T-cell (primary cell): ENCODE measurements at places on chromosomes 4 and X.
A peak's percentile ranks its signal among the peaks of the same experiment; 100 is the strongest.

GRCh38 chr4:37652747-37653527, 33.2 kb downstream of the RELL1 start:
- no peak for DNase-seq

GRCh38 chrX:53269536-53270107, 11.8 kb downstream of the IQSEC2 start:
- DNase-seq: no peak

- DNase-seq: no peak
Observed at GRCh38 chrX:69077895-69078455, 87.3 kb downstream of the PJA1 start.

- DNase-seq: no peak
Observed at GRCh38 chr4:139054791-139055505, 39.4 kb downstream of the NOCT start.

- no peak for DNase-seq
Observed at GRCh38 chr4:145453163-145453520, 28.5 kb upstream of the SMAD1 start.

DNA sequence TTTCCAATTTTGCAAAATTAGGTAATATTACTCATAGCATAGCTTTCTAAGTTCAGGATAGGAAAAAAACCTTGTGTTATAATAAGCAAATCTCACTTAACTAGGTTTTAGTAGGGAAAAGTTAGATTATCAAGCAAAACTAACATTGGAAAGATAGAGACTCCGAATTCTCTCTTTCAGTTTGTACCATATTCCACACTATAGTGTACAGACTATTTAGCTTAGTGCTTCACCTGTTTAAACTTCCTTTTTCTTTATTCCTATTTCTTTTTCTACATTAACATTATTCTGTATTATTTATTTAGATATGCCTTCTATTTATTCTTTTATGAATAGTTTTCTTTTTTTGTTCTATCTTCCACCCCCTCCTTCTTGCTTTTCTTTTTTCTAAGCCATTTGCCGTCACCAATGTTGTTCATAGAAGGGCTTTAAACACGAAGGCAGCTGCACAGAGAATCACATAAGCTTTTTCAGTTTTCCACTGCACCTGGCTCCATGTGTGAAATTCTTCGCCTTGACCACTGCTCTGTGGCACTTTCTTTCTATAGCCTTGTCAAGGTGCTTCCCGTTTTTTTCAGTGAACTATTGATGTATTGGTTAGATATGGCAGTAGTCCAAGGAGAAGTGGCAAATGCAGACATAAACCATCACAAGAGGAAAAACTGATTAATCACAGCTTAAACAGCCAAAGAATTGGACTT, 8.5 kb downstream of the PCDH10 start:
- no peak for DNase-seq

DNA sequence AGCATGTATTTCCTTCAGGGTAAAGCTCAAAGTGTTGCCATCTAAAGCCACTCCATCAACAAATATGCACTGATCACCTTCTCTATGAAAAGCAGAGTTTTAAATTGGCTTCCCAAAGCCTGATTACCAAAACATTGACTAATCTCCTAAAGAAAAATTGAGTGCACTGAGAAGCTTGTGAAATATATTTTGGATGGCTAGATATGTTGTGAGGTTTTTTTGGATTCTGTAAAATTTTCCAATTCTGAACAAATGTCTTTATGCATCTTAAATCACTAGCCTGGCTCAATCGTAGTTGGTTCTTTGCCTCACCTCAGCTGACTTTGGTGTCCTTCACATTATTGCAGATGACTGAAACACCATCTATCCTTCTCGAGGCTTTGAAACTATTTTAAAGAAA, 14.9 kb upstream of the EXOSC9 start:
- DNase-seq: no peak

DNA sequence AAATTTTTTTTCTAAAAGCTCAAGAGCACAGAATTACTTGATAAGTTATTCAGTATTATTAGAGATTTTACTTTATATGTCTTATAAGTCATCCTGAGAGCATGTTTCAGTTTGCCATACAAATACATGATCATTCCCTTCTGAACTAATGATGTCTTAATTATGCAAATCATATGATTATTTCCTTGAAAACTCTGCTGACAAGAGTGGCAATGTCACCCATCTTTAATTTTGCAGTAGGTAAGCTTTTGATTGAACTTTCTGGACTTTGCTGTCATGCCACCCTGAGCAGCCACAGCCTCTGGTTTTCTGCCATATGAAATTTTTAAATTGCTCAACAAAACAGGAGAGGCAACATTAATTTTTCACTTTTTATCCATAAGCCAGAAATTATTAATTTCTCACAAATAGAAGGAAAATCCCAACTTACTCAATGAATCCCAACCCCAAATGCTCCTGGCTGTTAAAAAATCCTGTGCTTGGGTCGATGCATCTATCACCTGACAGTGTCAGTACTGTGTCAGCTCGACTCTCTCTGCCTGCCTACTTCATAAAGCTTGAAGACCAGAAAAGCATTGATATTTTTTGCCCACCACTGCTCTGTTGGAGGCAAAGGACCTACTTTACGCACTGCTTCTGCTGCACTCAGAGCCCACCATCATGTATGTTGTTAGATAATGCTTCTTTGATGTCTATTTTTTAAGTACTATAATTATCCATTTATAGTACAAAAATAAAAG, 11.6 kb upstream of the HADH start:
- DNase-seq: no peak

DNA sequence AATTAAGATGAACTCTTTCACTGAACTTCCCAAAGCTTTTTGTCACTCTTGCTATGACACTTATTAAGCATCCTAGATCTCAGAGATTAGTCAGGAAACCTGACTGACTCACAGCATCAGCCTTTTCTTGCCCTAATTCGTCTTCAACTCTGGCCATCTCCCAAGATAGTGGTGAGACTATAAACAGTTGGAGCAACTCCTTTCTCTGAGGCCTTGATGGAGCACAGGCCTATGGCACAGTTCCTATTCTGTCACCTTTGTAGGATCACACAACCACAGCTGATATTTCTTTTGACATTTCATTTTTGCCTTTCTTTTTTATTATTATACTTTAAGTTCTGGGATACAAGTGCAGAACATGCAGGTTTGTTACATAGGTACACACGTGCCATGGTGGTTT, 217.6 kb downstream of the PRR32 start:
- DNase-seq: no peak

GRCh38 chrX:95071621-95072020, 1397.6 kb downstream of the FAM133A start:
- no peak for DNase-seq

DNA sequence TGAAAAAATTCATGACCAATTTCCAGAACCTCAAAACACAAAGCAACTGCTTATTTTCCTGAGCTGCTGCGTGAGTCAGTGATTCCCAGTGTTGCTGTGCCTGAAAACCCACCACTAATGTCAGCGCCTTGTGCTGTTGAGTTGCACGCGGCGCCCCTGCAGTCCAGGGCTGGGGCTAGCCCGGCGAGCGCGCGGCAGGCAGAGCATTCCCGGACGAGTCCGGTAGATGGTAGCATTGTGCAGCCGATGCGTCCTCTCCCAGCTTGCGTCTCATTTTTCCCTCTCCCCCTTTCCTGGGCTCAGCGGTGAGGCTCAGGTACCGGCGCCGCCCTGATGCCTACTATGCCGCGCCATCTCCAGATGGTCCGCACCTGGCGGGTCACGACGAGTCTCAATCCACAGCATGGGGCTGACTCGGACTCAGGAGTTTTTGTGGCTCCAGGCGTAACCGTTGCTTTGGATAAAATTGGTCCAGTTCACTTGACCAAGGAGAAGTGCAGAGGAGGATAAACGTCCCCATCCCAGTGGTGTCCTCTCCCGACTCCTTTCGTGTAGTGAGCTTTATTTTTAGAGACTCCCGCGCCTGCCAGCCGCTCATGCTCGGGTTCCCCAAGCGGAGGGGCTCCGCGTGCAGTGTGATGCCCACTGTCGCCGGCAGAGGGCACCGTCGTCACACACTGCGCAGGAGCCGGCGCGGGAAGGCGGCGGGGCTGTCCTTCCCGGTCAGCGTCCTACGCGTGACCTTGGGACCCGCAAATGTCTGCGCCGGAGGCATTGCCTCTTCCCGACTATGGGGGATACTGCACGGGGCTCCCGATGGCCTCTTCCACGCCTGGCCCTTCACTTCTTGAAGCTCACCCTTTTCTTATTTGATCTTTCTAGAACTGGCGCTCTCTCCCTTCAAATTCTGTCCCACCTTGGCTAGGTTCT, 53.6 kb upstream of the IGFBP7 start:
- peak; percentile 63 for DNase-seq

DNA sequence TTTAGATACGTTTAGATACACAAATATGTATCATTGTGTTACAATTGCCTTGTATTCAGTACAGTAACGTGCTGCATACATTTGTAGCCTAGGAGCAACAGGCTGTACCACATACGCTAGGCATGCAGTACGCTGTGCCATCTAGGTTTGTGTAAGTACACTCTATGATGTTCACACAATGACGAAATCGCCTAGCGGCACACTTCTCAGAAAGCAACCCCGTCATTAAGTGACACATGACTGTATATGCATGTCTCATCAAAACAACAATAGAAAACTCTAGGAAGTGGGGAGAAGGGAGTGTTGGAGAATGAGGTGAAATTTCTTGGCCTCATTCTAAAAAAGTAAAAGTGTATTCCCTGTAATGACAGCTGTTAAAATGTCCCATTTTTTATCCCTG, 32.7 kb downstream of the CCDC149 start:
- no peak for DNase-seq

- no peak for DNase-seq
Observed at GRCh38 chrX:149453906-149454822, 50.9 kb downstream of the IDS start.

GRCh38 chr4:104394406-104395167, 100.1 kb downstream of the CXXC4 start:
- no peak for DNase-seq

GRCh38 chr4:158704274-158704673, 18.9 kb downstream of the PPID start:
- DNase-seq: no peak
